Lung (tissue), 17 donors: ENCODE measurements at places on chromosomes 6 and 20. TPM values are rescaled to one million over a fixed set of nuclear protein-coding genes. Genes with fewer than 3 reads are reported as not detected.

C20orf144 gene
- not detected for total RNA-seq

PLCB4 gene
- total RNA-seq: 8.3 TPM

IMPG1 gene
- total RNA-seq: not detected

EDN3 gene
- 3.6 TPM for total RNA-seq

GABRR1 gene
- total RNA-seq: not detected

DUSP15 gene
- total RNA-seq: 4.1 TPM

KCNQ2 gene
- 6.8 TPM for total RNA-seq

CLVS2 gene
- total RNA-seq: 0.20 TPM

RXRB gene
- 27.4 TPM for total RNA-seq
